ENCODE measurements at places on chromosomes 3 and 15.

GRCh38 chr3:54717506-54717905, 210.4 kb downstream of the LRTM1 start:
- DNase-seq, result no peak

- DNase-seq, result no peak
Measured at GRCh38 chr3:41307065-41307464, 107.8 kb downstream of the CTNNB1 start.

GRCh38 chr3:87702600-87702999, 356.2 kb downstream of the CGGBP1 start:
- no peak for DNase-seq

GRCh38 chr15:50312636-50313035, 42.4 kb downstream of the GABPB1 start:
- no peak for DNase-seq

GRCh38 chr3:192373032-192373431, 354.3 kb downstream of the FGF12 start:
- DNase-seq, result no peak

Measured in progenitor cell of endocrine pancreas (in vitro differentiated cells).